NCI-H1105 treated with DMSO at 0.1 percent for 48 hours (cell line): ENCODE measurements at places on chromosomes 12 and 14.

GRCh38 chr14:99803803-99804202, 10.6 kb downstream of the EML1 start:
- DNase-seq: peak; percentile 92

DNA sequence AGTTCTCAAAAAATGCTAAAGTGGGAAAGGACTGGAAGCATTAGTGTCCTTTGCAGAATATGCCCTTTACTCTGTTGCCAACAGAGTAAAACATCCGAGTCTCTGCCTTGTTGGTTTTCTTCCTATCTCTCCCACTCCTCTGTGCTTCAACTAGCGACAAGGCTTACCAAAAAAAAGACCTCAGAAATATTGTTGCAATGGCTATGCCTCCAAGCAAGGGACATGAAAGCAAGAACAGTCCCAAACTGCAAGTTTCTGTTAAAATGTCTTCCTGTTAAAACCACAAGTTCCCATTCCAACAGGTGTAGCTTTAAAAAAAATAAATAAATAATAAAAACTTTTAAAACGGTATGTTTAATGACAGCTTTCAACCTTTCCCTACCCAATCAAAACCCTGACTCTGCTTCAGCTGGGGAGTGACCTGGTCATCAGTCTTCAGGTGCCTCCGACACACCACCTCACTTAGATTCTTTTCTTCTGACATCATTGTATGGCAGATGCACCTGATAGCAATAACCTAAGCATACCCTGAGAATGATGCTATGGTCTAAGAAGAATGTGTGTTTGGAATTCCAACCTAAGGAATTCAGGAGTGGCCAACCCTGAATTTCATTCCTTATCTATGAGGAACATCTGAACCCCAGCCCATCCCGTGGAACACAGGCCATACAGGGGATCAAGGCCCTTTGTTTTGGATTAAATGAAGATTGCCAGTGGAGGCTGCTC, 81.0 kb downstream of the RPS29 start:
- no peak for DNase-seq

DNA sequence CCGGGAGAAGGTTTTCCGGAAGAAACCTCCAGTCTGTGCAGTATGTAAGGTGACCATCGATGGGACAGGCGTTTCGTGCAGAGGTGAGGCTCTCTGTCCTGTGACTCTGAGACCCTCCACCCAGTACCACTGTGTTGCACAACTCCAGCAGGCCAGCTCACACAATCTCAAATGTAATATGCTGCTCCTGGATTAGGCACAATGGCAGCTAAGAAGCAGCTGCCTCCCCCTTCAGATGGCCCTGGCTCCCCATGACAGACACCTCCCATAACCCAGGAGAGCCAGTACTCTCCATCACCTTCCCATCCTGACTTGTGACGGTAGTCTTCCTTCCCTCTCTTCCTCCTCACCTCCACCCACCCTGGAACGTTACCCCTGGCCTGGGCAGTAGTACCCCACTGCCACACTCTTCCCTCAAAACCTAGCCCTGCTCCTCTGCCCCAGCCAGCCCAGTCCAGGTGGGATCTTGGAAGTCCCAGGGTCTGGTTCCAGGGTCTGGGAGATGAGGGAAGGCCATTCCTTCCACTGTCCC, 2.1 kb downstream of the TNS2 start:
- DNase-seq: no peak

DNA sequence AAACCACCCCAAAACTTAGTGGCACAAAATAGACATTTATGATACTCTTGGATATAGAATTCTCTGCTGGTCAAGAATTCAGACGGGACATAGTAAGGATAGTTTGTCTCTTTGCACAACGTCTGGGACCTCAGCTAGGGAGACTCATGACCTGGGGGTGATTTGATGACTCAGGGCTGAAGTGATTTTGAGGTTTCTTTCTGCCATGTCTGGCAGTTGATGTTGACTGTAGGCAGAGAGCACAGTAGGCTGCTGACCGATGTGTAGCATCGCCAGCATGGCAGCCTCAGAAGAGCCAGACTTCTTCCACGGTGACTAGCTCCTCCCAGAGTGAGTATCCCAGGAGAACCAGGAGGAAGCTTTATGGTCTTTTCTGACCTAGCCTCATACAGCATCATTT, 88.9 kb upstream of the FRMD6 start:
- no peak for DNase-seq
